ENCODE measurements at places on chromosomes 4 and X.

DNA sequence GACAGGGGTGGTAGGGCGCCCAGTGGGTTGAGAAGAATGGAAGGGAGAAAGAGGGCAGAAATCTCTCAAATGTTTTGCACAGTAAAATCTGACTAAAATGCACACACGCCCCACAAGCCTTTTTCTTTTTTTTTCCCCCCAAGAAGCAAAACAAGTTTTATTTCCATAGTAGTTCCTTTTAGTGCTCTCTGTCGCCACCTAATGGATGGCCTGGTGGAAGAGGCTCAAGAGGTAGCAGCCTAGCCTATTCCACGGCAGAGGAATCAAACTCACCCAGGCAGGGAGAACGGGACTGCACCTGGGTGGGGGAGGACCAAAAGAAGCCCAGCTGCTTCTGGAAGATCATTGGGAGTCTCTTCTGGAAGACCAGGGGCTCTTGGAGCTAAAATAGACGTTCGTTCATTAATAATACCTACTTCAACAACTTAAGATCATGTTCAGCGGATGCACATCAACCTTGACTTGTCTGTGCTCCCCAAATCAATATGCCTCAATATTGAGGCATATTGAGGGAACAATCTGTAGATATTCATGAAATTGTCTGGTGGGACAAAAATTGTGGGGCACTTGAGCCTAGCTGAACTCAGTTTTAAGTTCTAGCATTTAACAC, 31.6 kb upstream of the IRAK1 start:
- peak; percentile 53 for DNase-seq

DNA sequence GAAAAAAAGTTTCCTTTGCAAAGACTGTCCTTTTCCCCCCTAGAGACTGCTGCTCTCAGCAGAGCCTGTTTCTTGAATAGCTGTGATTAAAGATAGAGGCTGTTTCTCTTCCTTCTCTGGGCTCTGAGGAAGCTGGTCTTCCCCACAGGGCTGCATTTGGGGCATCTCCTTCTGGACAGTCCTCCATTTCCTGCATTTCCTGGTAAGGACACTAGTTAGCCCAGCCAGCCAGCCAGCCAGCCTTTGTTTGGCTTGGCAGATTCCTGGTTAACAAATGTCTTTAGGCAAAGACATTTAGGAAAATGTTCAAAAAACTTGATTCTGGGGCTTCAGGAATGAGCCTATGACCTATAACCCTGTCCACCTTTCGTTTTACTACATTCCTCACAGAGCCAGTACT, 34.0 kb upstream of the PLAC1 start:
- no peak for DNase-seq

GRCh38 chrX:40240844-40241243, 143.1 kb upstream of the BCOR start:
- no peak for DNase-seq

DNA sequence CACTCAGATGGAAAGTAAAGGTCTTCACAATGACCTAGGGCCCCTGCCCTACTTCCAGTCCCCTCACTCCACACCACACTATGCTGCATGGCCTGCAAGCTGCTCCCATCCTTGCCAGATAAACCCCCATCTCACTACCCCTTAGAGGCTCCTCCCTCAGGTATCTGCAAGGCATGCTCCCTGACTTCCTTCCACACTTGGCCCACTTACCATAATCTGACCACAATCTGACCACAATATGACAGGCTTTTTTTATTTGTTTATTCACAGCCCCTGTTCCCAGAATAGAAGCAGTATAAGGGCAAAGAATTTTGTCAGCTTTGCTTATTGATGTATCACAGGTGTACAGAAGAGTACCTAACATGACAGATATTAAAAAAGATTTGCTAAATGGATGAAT, 124.7 kb downstream of the CAMK2D start:
- DNase-seq: no peak
